COLO829 (cell line): ENCODE measurements at places on chromosomes 6 and 20.

DNA sequence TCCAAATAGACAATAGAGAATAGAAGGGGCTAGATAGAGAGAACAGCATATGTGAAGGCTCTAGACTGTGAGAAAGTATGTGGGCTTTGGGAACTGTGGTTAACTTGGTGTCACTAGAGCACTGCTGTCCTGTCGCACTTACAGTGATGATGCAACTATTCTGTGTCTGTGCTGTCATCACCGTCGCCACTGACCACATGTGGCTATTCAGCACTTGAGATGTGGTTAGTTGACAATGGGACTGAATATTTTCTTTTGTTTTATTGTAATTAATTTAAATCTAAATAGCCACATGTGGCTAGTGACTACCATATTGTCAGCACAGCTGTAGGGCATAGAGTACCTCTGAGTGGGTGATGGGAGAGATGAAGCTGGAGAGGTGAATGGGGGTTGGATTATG, 39.0 kb upstream of the IFNGR1 start:
- DNase-seq: no peak

GRCh38 chr6:157450931-157451742, 70.1 kb downstream of the ZDHHC14 start:
- no peak for DNase-seq

DNA sequence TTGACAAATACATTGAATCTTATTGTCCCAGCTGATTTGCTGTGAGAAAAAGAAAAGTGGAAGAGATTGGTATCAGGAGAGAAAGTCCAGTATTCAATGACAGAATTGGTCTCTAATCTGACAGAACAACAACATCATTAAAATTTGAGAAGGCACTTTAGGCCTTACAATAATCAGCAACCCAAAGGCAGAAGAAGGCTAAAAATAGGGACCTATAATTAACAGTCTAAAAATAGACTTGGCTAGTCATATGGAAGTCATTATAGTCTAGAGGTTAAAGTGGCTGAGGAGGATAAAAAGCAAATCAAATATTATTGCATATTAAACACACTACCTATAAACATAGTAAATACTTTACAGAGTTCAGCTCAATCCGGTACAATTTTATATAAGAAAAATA, 393.6 kb upstream of the JAG1 start:
- no peak for DNase-seq

DNA sequence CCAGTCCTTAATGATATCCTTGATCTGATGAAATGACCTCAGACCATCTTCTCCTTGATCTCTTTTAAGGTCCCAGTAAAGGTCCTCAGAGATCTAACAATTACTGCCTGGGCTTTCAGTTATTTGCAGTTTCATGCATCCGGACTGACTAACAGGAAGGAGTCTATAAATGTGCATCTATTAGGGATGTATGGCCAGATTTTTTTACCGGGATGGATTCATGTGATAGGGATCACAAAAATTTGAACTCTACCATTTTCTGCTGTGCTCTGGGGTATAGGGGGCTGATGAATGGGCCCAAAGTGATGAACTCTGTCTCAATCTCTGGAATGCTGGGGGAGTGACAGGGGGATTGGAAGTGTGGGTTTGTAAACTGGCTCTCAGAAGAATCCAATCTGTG, 36.2 kb upstream of the SCUBE3 start:
- DNase-seq: no peak
